Left renal pelvis (tissue), 4 donors: ENCODE measurements at places on chromosomes 7 and 10.

DNA sequence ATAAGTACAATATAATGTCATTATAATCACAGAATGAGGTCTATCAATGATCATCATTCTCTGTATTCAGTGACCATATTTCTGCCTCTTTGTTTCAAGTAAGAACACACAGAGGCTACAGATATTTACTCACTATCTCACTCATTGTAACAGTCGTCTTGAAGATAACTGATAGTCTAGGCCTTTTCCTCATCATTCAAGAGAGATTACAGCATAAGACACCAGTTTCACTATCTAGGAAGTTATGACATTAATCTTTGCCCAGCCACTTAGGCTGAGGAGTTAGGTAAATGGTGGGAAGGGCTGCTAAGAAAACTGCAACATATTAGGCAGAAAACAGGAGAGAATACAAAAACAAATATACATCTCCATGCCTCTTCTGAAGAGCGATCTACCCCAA is 125.3 kb downstream of the CHCHD3 start:
- no peak for DNase-seq

- DNase-seq = no peak
These were observed 33.2 kb downstream of the KMT2C start for GRCh38 chr7:152402384-152403250.

GRCh38 chr10:99234041-99234790 is 1.4 kb downstream of the HPSE2 start:
- no peak for DNase-seq

GRCh38 chr7:140889150-140889549 is 35.6 kb downstream of the BRAF start:
- no peak for DNase-seq

GRCh38 chr10:8047452-8048280 is 6.8 kb upstream of the GATA3 start:
- no peak for DNase-seq

DNA sequence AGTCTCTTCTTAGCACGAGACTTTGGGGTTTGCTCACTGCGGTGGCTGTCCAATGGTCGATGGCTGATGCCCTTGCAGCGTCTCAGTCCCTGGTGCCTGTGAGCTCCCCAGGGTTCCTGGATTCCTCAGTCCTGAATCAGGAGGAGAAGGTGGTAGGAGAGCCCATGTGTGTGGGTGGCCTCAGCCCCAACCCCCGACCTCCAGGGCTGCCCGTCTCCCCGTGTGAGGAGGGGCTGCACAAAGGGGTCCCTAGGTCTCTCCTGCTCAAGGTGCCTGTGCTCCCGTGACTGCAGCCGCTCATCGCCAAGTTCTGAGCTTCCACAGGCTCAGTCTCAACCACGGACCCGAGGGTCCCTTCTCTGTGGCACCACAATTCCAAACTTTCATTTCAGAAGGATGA is 142.9 kb downstream of the VIPR2 start:
- DNase-seq = no peak

- DNase-seq = no peak
These were observed 337.7 kb upstream of the AOAH start for GRCh38 chr7:37061849-37062559.

DNA sequence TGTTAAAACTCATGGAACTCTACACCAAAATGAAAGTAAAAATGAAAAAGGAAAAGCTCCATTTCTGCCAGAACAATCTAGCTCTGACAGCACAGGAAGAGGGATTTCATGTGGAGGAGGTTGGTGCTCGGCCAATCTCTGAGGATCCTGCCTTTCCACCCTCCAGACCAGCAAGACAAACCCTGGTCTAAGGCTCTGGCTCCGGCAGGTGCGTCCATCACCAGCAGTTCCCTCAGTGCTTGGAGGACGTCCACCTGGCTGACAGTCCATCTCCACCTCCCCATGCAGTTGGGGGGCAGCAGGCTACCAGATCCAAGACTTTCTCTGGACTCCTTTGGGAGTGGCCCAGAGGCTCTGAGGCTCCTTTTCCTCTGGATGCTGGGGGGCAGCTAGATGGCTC is 25.0 kb upstream of the LOXL4 start:
- DNase-seq = no peak

GRCh38 chr7:81839708-81840369 is 70.0 kb upstream of the HGF start:
- DNase-seq = no peak

DNA sequence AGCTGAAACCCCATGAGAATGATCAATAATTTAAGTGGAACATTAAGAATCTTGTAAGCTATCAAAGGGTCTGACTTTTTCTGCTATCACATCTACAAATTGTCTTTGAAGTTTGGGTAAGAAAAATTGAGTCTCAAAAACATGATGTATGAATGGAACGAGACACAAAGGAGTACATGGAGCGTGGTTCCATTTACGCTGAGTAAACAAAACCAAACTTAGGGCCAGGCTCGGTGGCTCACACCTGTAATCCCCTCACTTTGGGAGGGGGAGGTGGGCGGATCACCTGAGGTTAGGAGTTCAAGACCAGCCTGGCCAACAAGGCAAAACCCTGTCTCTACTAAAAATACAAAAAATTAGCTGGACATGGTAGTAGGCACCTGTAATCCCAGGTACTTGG is 24.3 kb downstream of the SMC3 start:
- DNase-seq = no peak

DNA sequence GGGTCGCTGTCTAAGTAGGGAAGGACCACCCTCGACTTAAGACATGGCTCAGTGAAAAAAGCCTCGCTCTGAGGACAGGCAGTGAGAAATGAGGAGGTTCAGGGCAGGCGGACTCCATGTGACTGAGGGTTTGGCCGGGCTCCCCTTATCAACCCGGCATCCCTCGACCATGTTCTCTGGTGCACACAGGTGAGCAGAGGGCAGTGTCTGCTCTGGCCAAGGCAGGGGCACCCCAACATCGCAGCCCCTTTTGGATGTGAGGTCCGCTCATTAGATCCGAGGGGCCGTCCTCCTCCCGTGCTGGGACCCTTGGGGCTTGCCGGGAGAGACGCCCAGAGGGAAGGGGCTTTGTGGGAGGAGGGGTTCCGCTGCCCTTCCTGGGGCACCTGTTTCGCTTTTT is 475.1 kb downstream of the DNAJB6 start:
- DNase-seq = no peak

DNA sequence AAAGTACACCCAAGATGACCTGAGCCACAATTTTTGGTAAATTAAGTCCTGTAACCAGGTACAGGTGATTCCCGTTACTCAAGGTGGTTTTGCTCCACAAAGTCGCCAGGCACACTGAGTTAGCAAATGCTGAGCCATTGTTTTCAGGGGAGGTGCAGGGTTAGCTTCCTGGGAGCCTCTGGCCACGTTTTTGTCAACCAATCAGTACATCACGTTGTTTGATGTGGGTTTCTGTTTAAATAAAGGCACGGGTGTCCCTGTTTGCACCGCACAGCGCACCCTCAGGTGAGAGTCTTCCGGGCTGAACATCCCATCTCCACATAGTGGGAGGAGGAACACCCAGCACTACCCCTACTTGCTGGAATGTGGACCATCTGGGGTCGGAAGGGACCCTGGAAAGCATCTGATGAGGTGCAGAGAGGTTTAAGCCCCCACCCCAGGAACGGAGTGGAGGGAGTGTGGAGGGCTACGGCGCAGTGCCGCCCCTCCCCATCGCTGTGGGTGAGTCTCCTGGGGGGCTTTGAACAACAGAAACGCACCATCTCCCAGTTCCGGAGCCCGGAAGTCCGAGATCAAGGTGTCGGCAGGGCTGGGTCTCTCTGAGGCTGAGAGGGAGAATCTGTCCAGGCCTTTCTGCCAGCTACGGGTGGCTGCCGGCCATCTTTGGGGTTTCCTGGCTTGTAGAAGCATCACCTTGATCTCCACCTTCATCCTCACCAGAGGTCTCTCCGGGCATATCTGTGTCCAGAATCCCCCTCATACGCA is 42.5 kb downstream of the PRKAG2 start:
- no peak for DNase-seq

DNA sequence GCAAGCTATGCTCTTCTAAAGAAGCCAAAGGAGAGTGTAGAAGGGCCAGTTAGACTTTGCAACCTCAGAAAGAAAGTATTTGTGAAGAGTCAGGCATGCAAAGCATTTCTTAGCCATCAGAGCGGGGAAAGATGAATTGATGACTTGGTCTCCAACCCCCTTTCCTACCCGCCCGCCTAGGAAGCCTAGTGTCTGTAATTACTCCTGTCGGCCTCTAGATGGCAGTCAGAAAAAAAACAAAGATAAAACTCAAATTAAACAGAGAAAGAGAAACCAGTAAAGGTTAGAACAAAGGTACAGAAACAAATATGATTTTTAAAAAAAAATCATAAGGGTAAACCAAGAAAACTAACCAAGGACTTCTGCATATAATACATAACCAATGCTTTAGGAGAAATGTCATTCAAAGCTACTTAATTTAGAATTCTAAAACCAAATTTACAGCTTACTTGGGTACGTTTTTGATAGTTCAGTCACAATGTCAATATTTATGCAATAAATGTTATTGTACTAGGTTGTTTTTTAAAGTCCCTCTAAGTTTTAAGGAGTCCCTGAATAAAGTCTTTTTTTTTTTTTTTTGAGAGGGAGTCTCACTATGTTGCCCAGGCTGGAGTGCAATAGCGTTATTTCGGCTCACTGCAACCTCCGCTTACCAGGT is 97.6 kb downstream of the LYZL1 start:
- no peak for DNase-seq

DNA sequence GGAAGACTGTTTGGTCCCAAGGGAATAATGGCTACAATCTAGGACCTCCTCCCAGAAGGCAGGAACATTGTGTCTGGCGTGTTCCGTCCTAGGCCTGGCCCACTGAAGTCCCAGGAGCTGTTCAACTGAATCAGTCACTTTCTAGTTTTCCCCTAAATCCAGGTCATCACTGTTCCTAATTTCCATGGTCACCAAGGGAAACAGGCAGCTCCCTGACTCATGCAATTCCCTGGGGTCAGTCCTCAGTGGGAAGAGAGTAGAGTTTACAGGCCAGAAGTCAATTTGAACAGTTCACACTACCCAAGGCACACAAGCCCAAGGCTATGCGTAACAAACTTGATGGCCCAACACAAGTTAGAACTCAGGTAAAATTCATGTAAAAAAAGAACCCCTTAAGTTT is 44.0 kb downstream of the CREB3L2 start:
- DNase-seq = no peak

- DNase-seq = no peak
These were observed 35.8 kb downstream of the IQUB start for GRCh38 chr7:123498601-123499000.

- DNase-seq = no peak
These were observed 64.5 kb upstream of the PLA2G12B start for GRCh38 chr10:73019100-73019499.

DNA sequence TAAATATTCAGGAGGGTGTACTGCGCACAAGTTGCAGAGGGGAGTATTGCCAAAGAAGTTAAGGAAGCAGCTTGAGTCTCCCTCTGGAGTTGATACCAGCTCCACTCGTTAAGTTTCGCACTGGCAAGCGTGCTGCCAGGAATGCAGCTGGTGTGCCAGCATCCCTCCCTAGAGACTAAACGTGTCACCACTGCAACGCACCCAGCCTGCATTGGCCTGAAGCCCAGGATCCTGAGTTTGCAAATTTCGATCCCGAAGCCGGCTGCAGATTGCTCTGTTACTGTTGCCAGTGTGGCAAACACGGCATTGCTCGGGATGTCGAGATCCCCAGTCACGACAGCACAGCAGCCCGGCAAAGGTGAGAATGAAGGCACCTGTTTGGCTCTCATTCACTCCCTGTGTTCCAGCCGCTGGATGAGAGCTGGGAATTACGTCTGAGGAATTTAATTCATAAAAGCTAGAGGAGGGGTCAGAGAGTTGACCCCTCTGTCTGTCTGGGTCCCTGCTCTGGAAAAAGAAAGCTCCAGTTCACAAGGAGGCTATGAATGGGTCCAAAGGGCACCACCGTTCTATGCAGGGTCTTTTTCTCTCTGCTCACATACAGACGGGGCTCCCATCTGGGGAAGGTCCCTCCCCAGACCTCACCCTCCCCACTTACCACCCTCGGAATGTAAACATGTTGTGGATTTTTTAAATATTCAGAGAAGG is 61.0 kb downstream of the NRP1 start:
- DNase-seq = no peak

DNA sequence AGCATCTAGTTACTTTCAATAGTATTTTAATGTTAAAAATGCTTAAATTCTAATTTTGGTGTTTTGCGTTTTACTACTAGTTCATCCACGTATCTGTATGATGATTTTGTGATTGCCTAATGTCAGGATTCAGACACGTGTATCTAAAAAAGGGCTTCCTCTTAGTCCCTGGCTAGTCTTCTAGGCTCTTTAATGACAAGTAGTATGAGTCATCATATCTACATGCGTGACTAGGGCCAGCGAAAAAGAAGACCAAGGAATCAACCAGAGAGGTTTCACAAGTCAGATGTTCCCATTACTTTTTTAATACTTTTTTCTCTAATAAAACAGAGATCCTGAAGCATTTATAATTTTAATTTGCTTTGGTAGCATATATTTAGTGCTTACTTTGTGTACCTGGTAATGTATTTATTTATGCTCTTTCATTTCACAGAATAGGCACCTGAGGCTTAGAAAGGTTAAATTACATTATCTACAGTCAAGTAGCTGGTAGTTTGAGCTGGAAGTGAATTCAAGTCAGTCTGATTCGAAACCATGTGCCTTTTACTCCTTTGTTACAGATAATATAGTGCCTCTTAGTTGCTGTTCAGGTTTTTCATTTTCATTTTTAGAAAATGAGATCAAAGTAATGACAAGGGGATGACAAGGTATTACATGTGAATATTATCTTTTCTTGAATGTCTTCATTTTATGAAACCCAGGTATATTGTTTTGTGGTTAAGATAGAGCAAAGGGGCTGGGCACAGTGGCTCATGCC is 140.3 kb downstream of the FOXP2 start:
- no peak for DNase-seq

- no peak for DNase-seq
These were observed 79.8 kb upstream of the NME8 start for GRCh38 chr7:37768611-37769010.

- DNase-seq = no peak
These were observed 123.6 kb downstream of the CLEC2L start for GRCh38 chr7:139647085-139647484.

DNA sequence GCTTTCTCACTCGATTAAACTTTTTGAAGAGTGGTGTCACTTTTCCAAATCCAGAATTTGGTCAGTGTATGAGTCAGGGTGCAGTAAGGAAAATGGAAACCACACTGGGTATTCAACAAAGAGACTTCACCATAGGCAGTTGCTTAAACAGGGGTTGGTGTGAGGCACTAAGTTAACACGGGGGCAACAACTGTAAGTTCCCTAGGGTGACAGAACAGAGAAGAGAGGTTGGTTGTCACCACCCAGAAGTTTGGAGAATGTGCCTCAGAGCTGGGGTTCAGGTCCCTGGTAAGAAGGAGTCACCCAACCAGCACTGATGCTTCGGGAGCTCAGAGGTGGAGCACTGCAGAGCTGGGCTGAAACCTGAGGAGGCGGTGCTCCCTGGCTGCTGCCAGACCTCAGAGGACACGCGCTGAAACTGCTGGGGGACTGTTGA is 170.4 kb downstream of the ARID5B start:
- no peak for DNase-seq

- no peak for DNase-seq
These were observed 32.0 kb downstream of the SFMBT2 start for GRCh38 chr10:7378602-7379403.

- peak; percentile 51 for DNase-seq
These were observed 204.6 kb downstream of the ARHGAP21 start for GRCh38 chr10:24518981-24519597.

GRCh38 chr10:109969760-109970346 is 37.9 kb upstream of the ADD3 start:
- DNase-seq = no peak
